ENCODE measurements at places on chromosomes 2 and 18.

GRCh38 chr18:61322265-61322873 is 10.9 kb upstream of the CDH20 start:
- peak; percentile 3 for DNase-seq

GRCh38 chr2:186910996-186911395 is 62.0 kb upstream of the ZSWIM2 start:
- DNase-seq = no peak

DNA sequence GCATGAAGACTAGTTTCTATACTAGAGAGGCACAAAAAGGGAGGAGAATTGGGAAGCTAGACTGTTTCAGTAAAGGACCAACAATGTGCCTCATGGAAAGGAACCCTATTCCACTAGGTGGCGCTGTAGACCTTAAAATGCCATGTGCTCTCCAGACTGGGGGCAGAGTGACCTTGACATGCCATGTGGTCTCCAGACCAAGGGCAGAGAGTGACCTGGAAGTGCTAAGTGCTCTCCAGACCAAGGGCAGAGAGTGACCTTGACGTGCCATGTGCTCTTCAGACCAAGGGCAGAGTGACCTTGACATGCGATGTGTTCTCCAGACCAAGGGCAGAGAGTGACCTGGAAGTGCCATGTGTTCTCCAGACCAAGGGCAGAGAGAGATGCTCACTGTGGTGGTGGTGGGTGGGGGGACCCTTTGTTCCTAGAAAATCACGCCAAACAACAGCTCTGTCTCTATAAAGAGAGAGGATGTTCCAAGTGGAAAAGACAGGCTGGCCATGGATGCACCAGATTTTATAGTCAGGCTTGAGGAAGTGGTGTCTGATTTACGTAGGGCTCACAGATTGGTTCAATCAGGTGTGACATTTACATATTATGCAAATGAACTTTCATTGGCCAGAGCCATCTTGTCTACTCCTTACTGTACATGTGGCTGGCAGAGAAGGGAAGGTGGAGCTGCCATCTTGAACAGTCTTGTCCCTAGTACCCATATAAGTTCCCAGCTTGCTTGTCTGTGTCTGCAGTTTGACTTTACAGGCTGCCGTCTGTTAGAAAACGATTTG is 344.0 kb upstream of the DDX18 start:
- DNase-seq = peak; percentile 17

DNA sequence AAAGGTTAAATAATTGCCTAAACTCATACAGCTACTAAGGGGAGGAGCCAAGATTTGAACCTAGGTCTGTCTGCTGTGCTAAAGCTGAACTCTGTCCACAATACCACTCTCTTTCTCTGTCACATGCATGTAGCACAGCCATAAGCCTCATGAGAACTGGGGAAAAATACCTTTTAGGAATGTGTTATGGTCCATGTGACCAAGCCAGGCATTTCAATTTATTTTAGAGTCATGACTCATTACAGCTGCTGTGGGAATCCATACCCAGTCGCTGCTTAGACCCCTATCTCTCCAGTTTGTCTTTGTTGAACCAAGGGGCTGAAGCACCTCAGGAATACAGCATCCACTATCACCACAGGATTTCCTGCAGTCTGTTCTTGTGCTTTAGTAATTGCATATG is 200.0 kb upstream of the SIX3 start:
- no peak for DNase-seq

- DNase-seq = no peak
Observed at GRCh38 chr2:164054651-164055050, 318.8 kb upstream of the FIGN start.

DNA sequence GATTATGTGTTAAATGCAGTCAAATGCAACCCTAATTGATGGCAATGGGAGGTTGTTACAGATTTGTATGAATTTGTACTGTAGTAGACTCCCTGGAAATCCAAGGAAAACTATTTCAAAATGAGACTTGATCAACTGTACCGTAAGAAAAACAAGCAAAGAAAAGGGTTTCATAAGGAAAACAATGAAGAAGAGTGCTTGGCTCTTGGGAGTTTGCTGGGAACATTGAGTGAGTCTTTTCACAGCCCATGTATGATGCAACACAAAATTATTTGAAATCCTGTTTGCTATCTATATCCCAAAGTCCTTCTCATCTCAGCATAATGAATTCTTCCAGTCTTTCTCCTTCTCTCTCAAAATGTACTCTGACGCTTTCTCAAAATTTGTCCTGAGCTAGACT is 67.0 kb upstream of the OSR1 start:
- no peak for DNase-seq

DNA sequence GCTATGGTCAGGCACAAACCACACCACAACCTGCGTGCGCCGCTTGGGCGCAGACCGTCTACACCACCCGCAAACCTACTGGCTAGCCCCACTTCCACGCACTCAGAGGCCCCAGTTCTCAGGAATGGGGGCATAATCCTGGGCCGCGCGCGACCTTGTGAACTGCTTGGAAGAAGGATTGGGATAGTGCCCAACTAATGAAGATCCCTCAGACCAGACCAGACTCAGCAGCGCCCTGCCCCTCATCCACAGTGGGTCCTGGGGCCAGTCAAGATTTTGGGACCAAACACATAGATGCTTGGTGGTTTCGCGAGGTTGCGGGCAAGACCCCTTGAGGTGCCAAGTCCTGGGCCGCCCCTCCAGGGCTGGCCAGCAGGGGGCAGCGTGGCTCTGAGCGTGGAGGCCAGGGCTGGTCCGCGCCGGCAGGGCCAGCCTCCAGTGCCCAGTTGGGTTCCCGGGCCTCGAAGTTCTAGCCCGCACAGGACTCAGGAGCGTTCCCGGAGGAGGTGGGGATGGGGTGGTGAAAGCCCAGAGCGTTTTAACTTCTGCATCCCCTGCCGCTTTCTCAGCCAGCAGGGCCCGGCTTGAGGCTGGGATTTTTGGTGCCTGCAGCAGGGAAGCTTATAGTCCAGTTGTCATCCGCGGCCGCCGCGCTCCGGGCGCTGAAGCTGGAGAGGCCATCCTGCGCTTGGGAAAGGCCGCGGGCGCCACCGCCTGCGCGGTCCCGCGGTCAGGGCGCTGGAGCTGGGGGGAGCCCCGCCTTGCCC is 8.3 kb downstream of the OSR1 start:
- no peak for DNase-seq

- no peak for DNase-seq
Observed at GRCh38 chr2:59427980-59428379, 1125.5 kb downstream of the BCL11A start.

GRCh38 chr2:163255086-163255485 is 416.5 kb upstream of the KCNH7 start:
- peak; percentile 23 for DNase-seq

GRCh38 chr2:74053959-74054715 is 69.4 kb downstream of the TET3 start:
- no peak for DNase-seq

GRCh38 chr2:240189686-240190085 is 49.2 kb upstream of the OTOS start:
- no peak for DNase-seq

DNA sequence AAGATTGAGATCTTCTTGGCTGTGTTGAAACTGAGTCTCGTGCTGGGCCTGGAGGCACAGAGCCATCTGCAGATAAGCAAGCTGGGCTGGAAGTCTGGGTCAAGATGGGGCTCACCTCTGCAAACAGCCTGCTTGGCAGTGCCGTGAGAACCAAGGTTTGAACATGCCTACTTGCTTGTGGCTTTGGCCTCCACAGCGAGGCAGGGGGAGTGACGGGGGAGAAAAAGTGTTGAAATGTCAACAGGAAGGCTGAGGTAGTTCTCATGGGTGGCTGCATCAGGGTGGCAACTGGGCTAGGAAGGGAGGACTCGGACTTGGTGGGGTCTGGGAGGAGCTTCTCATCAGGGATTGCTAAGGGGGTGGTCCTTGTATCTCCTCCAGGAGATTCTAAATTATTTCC is 99.7 kb downstream of the THNSL2 start:
- DNase-seq = no peak

DNA sequence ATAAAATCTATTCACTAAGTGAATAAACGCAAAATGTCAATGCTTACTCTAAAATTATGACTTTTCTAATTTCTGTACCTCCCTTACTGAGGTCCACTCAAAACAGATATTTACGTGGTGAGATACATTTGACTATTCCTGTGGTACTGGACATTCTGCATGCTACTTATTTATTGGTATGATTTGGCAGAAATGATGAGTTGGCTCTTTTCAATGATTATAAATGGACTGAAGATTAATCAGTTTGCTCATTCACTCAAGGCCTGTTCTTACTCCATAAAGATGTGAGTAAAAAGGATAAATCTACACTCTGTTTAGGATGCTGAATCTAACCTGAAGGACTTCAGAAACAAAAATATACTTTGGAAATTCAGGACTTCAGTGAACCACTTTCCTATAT is 98.8 kb downstream of the OLA1 start:
- DNase-seq = no peak

DNA sequence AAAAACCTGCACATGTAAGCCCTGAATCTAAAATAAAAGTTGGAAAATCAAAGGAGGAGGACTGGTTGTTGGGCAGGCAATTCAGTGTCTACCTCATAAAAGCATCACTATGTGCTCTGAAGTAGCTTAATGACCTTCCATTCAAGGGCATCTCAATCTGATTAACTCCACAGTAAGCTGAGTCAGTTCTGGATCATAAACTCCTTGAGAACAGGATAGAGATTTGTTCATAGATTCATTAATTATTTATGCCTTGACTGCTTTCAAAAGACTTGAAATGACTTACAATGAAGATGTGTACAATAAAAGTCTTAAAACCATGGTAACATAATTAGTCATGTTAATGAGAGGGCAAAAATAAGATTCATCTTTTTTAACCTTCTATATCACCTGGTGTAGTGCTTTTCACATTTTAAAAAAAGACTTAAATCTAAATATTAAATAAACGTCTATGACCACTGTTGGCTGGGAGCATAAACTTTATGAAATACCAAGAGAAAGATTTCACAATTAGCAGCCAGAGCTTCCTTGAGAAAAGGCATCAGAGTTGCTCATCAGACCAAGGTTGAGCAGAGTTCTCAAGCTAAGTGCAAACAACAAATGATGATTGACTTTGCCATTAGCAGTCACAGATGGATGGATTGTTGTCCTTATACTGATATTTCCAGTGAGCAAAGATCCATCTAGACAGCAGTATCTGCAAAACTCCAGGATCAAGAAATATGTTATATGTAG is 237.3 kb upstream of the THUMPD2 start:
- DNase-seq = no peak

GRCh38 chr2:99399795-99400194 is 62.6 kb downstream of the EIF5B start:
- DNase-seq = no peak

DNA sequence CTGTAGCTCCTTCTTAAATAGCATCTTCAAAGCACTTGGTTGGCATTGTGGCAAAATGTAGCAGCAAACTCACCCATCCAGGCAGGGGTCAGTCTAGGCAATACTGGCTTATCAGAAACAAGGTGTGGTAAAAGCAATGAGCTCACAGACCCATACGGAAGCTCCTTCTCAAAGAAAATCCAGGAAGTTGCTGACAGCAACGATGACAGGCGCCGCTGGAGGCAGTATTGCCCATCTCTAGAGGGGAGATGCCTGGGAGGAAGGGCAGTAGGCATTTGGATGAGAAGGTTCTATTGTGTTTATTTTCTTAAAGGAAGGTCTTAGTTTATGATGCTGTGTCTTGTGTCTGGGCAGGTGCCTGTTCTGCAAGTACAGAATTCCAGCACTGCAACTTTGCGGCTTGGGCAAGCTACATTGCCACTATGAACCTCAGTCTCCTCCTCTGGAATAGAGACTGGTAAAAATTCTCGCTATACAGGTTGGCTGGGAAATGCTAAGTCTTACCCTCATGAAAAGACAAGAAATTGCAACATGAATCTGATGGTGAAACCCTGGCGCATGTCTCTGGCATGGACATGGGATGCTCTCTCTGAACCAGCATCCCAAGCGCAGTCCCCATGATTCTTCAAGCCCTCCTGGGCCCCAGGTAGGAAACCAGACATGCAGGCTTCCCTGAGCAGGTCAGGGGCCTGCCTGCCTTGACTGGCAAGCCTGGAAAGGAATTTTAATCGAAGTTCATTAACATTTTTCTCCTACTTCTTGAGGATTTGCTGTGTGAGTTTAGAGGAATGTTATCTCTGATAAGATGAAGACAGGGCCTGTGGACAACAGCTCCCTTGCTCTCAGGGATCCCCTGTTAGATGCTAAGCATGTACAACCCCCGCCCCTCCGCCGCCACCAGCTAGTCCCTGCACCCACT is 156.0 kb downstream of the TFCP2L1 start:
- peak; percentile 74 for DNase-seq

GRCh38 chr2:38202713-38203445 is 126.9 kb upstream of the CYP1B1 start:
- DNase-seq = no peak

GRCh38 chr2:174664084-174664759 is 66.6 kb upstream of the WIPF1 start:
- DNase-seq = no peak

- DNase-seq = no peak
Observed at GRCh38 chr2:33230842-33231241, 245.6 kb upstream of the RASGRP3 start.
